Naive thymus-derived CD4-positive, alpha-beta T cell (primary cell): ENCODE measurements at places on chromosomes 5 and 9. TPM values are rescaled to one million over a fixed set of nuclear protein-coding genes. Genes with fewer than 3 reads are reported as not detected.

CCL21 gene
- polyA plus RNA-seq, result not detected

- DNase-seq, result no peak
Measured at GRCh38 chr9:132043708-132044107, 36.0 kb downstream of the MED27 start.

DNA sequence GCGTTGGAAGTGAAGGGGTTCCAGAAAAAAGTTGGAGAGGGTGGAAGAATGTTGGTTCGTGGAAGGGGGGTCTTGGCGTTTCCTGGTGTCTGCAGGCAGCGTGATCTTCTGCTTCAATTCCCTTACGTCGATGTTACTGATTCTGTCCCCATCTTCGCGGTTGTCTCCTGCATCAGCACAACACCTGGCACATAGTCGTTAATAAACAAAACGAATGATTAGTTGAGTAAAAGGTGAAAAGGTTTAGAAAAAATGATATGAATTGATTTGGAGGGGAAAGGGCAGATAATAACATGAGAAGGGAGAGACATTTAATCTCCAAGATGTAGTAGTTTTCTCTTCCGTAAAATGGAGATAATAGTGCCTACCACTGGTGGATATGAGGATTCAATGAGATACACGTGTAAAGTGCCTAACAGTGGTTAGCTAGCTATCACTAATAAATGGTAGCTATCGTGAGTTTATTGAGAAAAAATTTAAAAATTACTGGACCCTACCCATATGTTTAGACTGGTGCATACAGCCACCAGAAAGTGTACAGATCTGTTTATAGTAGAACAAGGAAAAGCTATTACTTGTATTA lies 556 bp downstream of the MTREX start:
- DNase-seq, result no peak

DNA sequence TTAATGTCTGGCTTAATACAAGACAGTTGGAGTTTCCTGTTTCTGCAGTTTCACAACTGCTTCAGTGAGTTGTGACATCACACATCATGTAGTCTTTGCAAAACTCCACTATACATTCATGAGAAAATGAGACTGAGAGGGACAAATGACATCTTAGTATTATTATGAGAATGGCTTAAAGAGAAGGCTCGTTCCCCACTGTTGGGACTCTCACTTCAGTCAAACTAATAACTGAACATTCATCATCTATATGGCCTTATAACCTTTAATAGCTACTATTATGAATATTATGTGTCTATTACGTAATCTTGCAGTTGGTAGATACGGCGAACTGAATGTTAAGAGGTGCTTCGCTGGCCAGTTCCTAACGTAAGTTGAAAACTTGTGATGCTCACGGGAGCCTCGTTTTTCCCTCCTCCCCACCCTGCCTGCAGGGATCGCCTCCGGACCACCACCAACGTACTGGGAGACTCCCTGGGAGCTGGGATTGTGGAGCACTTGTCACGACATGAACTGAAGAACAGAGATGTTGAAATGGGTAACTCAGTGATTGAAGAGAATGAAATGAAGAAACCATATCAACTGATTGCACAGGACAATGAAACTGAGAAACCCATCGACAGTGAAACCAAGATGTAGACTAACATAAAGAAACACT lies 79.4 kb downstream of the SLC1A3 start:
- no peak for DNase-seq

RXRA gene
- 0.31 TPM for polyA plus RNA-seq
